ENCODE measurements at places on chromosomes 2 and 18. TPM values are rescaled to one million over a fixed set of nuclear protein-coding genes. Genes with fewer than 3 reads are reported as not detected.

Gene GAREM1
- 11.6 TPM for total RNA-seq

Gene IL1R1
- total RNA-seq, result 20.3 TPM

Gene TEKT4
- total RNA-seq, result not detected

Gene ANKRD29
- total RNA-seq, result 6.1 TPM

Gene COBLL1
- total RNA-seq, result 25.9 TPM

Gene CXXC1
- 35.9 TPM for total RNA-seq

Gene PRKAG3
- 2.5 TPM for total RNA-seq

Gene HMSD
- total RNA-seq, result 0.20 TPM

Gene TLX2
- not detected for total RNA-seq

Gene TWIST2
- total RNA-seq, result 60.3 TPM

Gene POTEI
- total RNA-seq, result 0.10 TPM

Gene CD302
- 27.5 TPM for total RNA-seq

Gene PSTPIP2
- total RNA-seq, result 7.9 TPM

Gene INHA
- 0.10 TPM for total RNA-seq

Gene RTKN
- total RNA-seq, result 25.7 TPM

Gene UGT1A5
- total RNA-seq, result not detected

Gene STARD6
- total RNA-seq, result not detected

Gene LAMA1
- 2.4 TPM for total RNA-seq

Gene ASXL3
- total RNA-seq, result 6.1 TPM

Gene SMYD1
- total RNA-seq, result 15.7 TPM

Gene CABYR
- total RNA-seq, result 2.9 TPM

Gene ABCG5
- total RNA-seq, result not detected

Gene CDH7
- 0.79 TPM for total RNA-seq

Gene NXPH2
- total RNA-seq, result 1.9 TPM

Gene TDRD15
- 0.10 TPM for total RNA-seq

Gene KLHL14
- 0.30 TPM for total RNA-seq

Gene BOLL
- total RNA-seq, result 0.10 TPM

Gene SPR
- 3.9 TPM for total RNA-seq

Gene PSD4
- total RNA-seq, result 12.9 TPM

Gene STRADB
- total RNA-seq, result 58.0 TPM

Gene CNTNAP5
- 0.10 TPM for total RNA-seq

Gene ADI1
- 21.8 TPM for total RNA-seq

Gene EHBP1
- 96.0 TPM for total RNA-seq

Gene POTEJ
- total RNA-seq, result 0.10 TPM

Gene PRSS56
- total RNA-seq, result not detected

Gene EFR3B
- 4.9 TPM for total RNA-seq

Gene REG1B
- total RNA-seq, result not detected

Gene STAT4
- total RNA-seq, result 4.3 TPM

Gene CCDC93
- 34.7 TPM for total RNA-seq

Gene MYOM1
- 70.2 TPM for total RNA-seq

Gene PDCD1
- 0.10 TPM for total RNA-seq

Gene CEP76
- total RNA-seq, result 9.8 TPM

Gene RAB17
- total RNA-seq, result 0.59 TPM

Gene KLHL41
- total RNA-seq, result 414 TPM

Gene MAP2
- 14.4 TPM for total RNA-seq

Gene TTC39C
- total RNA-seq, result 42.6 TPM

Gene CD28
- total RNA-seq, result 5.5 TPM

Gene CD8A
- not detected for total RNA-seq

Gene GALNT1
- total RNA-seq, result 76.7 TPM

Gene NBAS
- 69.3 TPM for total RNA-seq

Gene CDH19
- 4.5 TPM for total RNA-seq

Gene CHRND
- 2.4 TPM for total RNA-seq

Gene OSBPL6
- 3.3 TPM for total RNA-seq

Gene KIAA2012
- 0.10 TPM for total RNA-seq

Gene SPATA3
- not detected for total RNA-seq

Gene KIF5C
- 2.3 TPM for total RNA-seq

Gene GNAL
- total RNA-seq, result 4.1 TPM

Gene FZD7
- total RNA-seq, result 50.2 TPM

Data from skin of body (tissue), 3 donors.